Breast epithelium (tissue), 4 donors: ENCODE measurements at places on chromosomes 13 and 19.

GRCh38 chr13:70758932-70759331 lies 650.7 kb upstream of the KLHL1 start:
- no peaks in the 10 kb centered on the region for H3K4me1 ChIP-seq
- H3K4me3 ChIP-seq: no peak overlapping the region
- no peaks in the 10 kb centered on the region for H3K36me3 ChIP-seq
- DNase-seq: no peak
- H3K27me3 ChIP-seq: no peaks in the 10 kb centered on the region
- no peak overlapping the region for H3K27ac ChIP-seq

DNA sequence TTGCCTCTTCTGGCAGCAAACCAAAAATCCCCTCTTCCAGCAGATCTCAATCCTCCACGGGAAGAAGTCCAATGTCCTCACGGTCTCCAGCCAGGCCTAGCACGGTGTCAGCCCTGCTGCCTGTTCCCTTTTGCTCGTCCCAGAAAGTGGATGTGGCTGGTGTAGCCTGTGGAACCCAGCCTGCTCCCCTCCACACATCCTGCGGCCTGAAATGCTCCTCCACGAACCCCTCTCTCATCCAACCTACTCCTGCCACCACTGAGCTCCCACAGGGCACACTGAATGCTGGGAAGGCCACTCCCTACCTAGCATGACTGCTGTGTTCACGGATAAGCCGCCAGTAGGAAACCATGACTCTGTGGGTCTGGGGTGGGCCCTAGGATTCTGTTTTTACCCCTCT lies 3.0 kb downstream of the MBOAT7 start:
- H3K27me3 ChIP-seq: no peaks in the 10 kb centered on the region

DNA sequence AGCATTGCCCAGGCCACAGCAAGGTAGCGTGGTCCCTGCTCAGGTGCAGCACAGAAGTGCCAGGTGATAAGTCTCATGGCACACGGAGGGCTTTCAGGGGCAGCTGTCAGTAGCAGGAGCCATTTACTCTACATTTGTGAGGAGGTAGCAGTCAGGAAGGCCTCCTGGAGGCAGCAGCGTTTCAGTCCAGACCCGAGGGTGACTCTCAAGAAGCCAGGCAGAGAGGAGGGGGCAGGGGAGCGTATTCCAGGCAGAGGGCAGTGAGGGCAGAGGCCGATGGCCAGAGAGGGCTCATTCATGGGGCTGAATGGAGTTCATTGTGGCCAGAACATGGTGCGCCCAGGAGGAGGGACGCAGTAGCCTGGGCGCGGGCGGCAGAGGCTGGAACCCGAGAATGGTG lies 8.9 kb downstream of the PIAS4 start:
- no peak overlapping the region for H3K4me3 ChIP-seq
- H3K27me3 ChIP-seq: no peaks in the 10 kb centered on the region
- H3K4me1 ChIP-seq: peaks cover 20% of the 10 kb centered on the region

DNA sequence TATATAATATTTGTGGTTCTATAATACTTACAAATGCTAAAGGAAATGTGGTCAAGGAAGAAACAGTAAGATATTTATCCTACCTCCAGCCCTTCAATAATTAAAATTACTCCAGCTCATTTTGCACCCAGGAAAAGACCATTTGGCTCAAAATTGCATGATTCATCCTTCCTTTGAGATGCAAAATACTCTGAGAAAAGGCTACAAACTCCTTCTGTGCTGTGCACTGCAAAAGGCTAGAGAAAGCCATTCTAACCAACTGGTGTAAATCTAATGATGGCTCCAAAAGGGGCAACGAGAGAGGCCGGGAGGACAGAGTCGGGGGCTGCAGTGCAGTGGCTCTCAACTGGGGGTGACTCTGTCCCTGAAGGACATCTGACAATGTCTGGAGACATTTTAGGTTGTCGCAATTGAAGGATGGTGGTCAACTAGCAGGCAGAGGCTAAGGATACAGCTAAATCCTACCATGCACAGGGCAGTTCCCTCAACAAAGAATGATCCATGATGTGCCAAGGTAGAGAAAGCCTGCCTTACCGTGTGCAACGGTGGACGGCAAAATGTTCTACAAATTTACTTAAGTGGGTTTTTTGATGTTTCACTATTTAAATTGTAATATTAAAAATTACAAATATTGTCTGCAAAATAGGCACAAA lies 32.6 kb downstream of the SLC7A1 start:
- H3K4me1 ChIP-seq: no peaks in the 10 kb centered on the region
- DNase-seq: no peak

DNA sequence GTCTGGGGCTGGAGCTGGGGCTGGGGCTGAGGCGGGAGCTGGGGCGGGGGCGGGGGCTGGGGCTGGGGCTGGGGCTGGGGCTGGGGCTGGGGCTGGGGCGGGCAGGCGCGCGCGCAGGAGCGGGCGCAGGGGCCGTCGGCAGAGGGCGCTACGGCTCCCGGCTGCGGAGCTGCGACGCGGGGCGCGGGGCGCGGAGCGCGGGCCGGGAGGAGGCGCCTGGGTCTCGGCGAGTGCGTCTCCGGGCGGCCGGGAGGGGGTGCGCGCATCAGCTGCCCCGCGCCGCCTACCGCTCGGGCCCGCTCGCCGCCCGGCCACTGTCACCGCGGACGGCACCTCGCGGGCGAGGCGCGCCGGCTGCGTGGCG lies 422 bp upstream of the MTUS2 start:
- peak overlapping the region; percentile 69 for H3K4me3 ChIP-seq
- peaks cover 34% of the 10 kb centered on the region for H3K27me3 ChIP-seq
- H3K27ac ChIP-seq: no peak overlapping the region
- H3K36me3 ChIP-seq: no peaks in the 10 kb centered on the region

- H3K27ac ChIP-seq: no peak overlapping the region
- H3K4me3 ChIP-seq: no peak overlapping the region
- H3K4me1 ChIP-seq: no peaks in the 10 kb centered on the region
These were observed 14.3 kb downstream of the ACTL9 start for GRCh38 chr19:8684001-8684902.

DNA sequence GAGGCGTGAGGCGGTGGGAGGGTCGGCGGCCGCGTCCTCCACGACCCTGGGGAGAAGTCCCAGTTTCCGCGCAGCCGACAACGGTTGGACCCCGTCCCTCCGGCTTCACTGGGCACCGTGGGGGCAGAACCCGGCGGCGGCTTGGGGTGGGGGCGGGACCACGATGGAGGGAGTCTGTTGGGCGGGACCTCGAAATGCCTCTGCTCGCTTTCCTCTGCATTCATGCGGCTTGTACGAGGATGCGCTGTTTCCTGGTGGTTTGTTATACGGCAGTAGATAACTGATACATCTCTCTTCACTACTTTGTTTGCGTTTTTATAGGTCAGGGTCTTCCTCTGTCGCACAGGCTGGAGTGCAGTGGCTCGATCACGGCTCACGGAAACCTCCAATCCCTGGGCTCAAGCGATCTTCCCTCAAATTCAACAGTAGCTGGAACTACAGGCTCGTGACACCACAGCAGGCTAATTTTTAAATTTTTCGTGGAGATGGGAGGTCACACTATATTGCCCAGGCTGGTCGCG lies 24.6 kb upstream of the ZNF846 start:
- H3K36me3 ChIP-seq: no peaks in the 10 kb centered on the region
- H3K27me3 ChIP-seq: no peaks in the 10 kb centered on the region
- H3K4me3 ChIP-seq: peak overlapping the region; percentile 89
- H3K27ac ChIP-seq: peak overlapping the region; percentile 97

DNA sequence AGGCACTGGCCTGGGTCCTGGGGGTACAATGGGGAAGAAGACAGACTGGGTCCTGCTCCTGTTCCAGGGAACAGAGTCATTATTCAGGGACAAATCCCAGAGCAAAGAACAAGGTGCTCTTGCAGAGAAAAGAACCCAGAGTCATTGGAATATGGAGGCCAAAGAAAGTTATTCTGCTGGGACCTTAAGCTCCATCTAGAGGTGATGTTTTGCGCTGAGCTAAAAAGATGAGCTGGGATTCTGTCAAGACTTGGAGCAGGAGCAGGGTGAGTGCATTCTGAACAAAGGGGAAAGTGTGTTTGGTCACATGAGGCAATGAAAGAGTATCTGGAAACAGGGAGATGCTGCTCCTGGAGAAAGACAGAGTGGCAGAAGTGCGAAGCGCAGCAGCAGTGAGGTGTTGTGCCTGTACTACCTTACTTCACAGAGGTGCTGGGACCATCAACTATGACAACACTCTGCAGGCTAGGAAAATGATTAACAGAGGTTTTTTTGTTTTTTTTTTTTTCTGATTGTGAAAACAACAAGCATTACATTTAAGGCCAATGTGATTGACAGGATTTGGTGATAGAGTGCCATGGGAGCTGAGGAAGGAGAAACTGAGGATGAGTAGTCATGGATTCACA lies 95.3 kb upstream of the TNFSF11 start:
- no peaks in the 10 kb centered on the region for H3K4me1 ChIP-seq
- no peak overlapping the region for H3K27ac ChIP-seq
- no peaks in the 10 kb centered on the region for H3K36me3 ChIP-seq
- H3K4me3 ChIP-seq: no peak overlapping the region
- H3K27me3 ChIP-seq: no peaks in the 10 kb centered on the region

GRCh38 chr13:27619728-27620376 lies 477 bp downstream of the LNX2 start:
- DNase-seq: peak; percentile 54
- peak overlapping the region; percentile 82 for H3K4me3 ChIP-seq
- no peaks in the 10 kb centered on the region for H3K27me3 ChIP-seq
- H3K36me3 ChIP-seq: no peaks in the 10 kb centered on the region
- peak overlapping the region; percentile 99 for H3K27ac ChIP-seq
- peaks cover 14% of the 10 kb centered on the region for H3K4me1 ChIP-seq

DNA sequence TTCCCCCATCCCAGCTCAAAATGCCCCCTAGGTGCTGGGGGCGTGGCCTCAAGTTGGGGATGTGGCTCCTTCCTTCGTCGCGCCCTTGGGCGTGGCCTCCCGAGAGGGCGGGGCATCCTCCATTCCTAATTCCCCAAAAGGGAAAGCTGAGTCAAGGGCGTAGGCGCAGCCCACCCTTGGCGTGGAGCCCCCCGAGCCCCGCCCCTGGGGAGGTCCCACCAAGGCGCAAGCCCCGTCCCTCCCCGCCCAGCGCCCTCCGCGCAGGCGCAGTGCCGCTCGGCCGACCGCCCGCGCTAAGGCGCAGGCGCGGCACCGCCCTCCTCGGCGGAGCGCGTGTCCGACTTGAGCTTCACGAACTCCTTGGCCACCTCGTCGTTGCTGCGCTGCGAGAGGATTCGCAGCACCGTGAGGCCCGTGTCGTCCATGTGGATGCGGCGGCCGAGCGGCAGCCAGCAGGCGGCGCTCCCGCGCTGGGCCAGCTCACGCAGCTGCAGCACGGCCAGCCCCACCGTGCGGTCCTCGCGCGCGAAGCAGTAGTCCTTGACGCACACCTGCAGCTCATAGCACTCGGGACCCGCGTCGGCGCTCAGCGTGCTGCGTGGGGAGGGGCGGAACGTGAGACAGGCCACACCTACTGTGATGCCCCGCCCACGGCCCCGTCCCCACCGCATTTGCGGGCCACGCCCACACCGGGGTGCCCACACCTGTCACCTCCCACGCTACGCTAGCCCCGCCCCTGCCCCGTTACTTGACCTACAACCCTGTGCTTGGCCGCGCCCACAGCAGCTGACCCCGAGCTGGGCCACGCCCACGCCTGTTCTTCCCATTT lies 50.5 kb downstream of the COLGALT1 start:
- H3K27me3 ChIP-seq: no peaks in the 10 kb centered on the region
- H3K4me1 ChIP-seq: peaks cover 5% of the 10 kb centered on the region
- H3K36me3 ChIP-seq: no peaks in the 10 kb centered on the region
- DNase-seq: peak; percentile 52
- peak overlapping the region; percentile 30 for H3K27ac ChIP-seq
- peak overlapping the region; percentile 48 for H3K4me3 ChIP-seq

DNA sequence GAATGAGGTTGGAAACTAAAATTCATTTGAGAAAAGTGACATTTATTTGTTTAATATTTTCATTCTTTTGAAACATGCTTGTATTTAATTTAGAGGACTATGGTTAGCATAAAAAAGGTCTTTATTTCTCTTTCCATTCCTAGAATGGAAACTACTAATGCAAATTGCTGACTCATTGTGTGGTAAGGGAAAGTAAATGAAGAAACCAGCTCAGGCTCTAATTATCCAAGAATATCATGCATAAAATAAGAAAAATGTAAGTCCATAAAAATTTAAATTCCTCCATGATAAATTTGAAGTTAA lies 777.0 kb upstream of the SLITRK1 start:
- DNase-seq: no peak
- no peaks in the 10 kb centered on the region for H3K27me3 ChIP-seq
- H3K4me1 ChIP-seq: no peaks in the 10 kb centered on the region

DNA sequence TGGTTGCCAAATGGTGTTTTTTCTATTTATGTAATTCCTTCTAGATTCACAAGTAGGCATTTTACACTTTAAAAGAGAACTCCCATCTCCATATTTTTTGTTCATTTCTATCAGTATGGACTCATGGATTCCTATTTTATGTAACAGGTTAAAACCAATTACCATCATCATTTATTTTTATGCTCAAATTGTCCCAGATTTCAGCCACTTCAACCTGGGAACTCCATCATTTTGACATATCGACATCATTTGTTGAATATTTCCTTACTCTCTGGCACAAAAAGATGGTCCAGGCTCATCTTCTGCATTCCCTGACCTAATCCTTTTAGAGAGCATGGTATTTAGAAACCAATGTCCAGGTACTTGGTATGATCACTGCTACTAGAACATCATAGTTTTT lies 79.9 kb downstream of the VWA8 start:
- no peak for DNase-seq
- H3K27me3 ChIP-seq: no peaks in the 10 kb centered on the region
- H3K36me3 ChIP-seq: peaks cover 3% of the 10 kb centered on the region
- no peak overlapping the region for H3K4me3 ChIP-seq
- no peak overlapping the region for H3K27ac ChIP-seq

- no peaks in the 10 kb centered on the region for H3K27me3 ChIP-seq
- H3K27ac ChIP-seq: no peak overlapping the region
- H3K4me1 ChIP-seq: no peaks in the 10 kb centered on the region
- no peak for DNase-seq
- no peak overlapping the region for H3K4me3 ChIP-seq
These were observed 15.2 kb upstream of the SUPT20H start for GRCh38 chr13:37074703-37075102.

- H3K4me3 ChIP-seq: no peak overlapping the region
- H3K4me1 ChIP-seq: peaks cover 2% of the 10 kb centered on the region
- no peak for DNase-seq
- no peaks in the 10 kb centered on the region for H3K27me3 ChIP-seq
These were observed 227.5 kb upstream of the SERP2 start for GRCh38 chr13:44146138-44146537.

GRCh38 chr13:113013878-113014751 lies 45.1 kb downstream of the MCF2L start:
- H3K27me3 ChIP-seq: no peaks in the 10 kb centered on the region
- no peaks in the 10 kb centered on the region for H3K4me1 ChIP-seq
- peak overlapping the region; percentile 39 for H3K4me3 ChIP-seq
- peak overlapping the region; percentile 62 for H3K27ac ChIP-seq
